Heart left ventricle (tissue), 16 donors: ENCODE measurements at places on chromosomes 12 and 14.

- H3K4me3 ChIP-seq, result no peak overlapping the region
- H3K36me3 ChIP-seq, result no peaks in the 10 kb centered on the region
- H3K27ac ChIP-seq, result no peak overlapping the region
- no peaks in the 10 kb centered on the region for H3K4me1 ChIP-seq
Measured at GRCh38 chr14:94398182-94398479, 9.7 kb upstream of the SERPINA1 start.

DNA sequence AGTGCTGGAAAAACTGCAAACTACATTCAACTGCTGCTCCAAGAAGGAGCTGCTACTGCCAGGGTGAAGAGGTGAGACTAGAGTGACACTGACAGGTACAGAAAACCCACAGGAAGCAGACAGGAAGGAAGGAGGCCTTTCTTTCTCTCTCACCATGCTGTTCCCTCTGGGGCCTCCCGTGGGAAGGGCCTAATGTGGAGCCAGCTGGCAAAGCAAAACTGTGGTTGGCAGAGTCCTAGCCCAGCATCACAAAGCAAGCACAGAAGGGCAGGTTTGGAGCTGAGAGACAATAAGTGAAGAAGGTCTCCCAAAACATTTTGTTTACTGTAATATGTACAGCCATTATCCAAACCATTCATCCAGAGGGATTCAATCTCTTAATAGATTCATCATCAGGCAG lies 122.5 kb upstream of the MAX start:
- H3K36me3 ChIP-seq, result no peaks in the 10 kb centered on the region
- H3K27me3 ChIP-seq, result no peaks in the 10 kb centered on the region
- H3K4me1 ChIP-seq, result peaks cover 5% of the 10 kb centered on the region
- H3K4me3 ChIP-seq, result no peak overlapping the region

GRCh38 chr12:92603741-92604432 lies 98.9 kb upstream of the PLEKHG7 start:
- no peaks in the 10 kb centered on the region for H3K36me3 ChIP-seq
- H3K4me1 ChIP-seq, result no peaks in the 10 kb centered on the region
- H3K4me3 ChIP-seq, result no peak overlapping the region
- no peak overlapping the region for H3K27ac ChIP-seq
- H3K27me3 ChIP-seq, result no peaks in the 10 kb centered on the region

DNA sequence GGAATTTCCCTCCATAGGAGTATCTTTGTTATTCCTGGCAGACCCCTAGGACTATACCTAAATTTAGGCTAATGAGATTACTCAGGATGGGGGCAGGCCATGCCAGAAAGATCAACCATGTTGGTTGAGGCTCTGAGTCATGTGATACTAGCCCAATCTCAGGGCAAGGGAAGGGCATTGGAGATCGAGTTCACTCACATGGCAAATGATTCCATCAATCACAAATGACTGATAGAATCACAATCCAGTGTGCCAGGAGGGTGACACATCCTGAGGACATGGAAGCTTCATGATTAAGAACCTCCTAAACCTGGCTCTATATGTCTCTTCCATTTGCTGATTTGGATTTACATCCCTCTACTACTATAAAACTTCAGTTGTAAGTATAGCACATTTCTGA lies 182.3 kb downstream of the NTF3 start:
- H3K4me1 ChIP-seq, result no peaks in the 10 kb centered on the region
- no peak overlapping the region for H3K4me3 ChIP-seq
- no peak for DNase-seq

DNA sequence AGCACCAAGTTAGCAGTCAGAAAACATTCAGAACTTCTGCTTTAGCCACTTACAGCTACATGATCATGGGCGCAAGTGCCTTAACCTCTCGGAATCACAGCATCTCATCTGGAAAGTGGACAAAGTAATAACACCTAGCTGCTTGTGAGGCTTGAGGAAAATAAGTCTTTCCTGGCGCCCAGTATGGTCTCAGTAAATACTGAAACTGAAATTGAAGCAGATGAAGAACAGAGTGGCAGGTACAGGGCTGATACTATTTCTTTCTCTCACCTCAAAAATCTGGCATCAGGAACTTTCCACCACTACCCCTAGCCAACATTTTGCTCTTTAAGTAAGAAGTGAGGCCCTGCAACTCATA lies 129.7 kb upstream of the FUT8 start:
- H3K4me1 ChIP-seq, result peaks cover 14% of the 10 kb centered on the region
- no peak for DNase-seq
- no peaks in the 10 kb centered on the region for H3K36me3 ChIP-seq
- H3K27me3 ChIP-seq, result no peaks in the 10 kb centered on the region
- no peak overlapping the region for H3K4me3 ChIP-seq
- peak overlapping the region; percentile 3 for H3K27ac ChIP-seq

GRCh38 chr14:101152855-101153254 lies 249.3 kb upstream of the RTL1 start:
- no peaks in the 10 kb centered on the region for H3K36me3 ChIP-seq
- H3K4me3 ChIP-seq, result no peak overlapping the region
- DNase-seq, result no peak
- H3K4me1 ChIP-seq, result no peaks in the 10 kb centered on the region
- H3K27ac ChIP-seq, result no peak overlapping the region
- H3K27me3 ChIP-seq, result no peaks in the 10 kb centered on the region

DNA sequence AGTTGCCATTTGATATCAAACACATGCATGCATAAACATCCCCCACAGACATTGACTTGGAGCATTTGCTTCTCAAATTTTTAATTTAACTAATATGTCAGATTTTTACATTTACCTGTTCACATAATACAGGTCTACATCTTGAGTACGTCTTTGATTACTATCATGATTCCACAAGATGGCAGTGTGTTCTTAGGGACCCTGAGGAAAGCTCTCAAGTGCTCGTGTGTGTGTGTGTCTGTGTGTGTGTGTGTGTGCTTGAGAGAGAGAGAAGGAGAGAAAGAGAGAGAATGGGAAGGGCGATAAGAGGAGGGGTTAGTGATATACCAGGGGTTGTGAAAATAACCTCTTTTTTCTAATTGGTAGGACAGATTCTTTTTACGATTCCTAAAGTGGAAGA lies 167.1 kb upstream of the OR4E1 start:
- H3K4me3 ChIP-seq, result no peak overlapping the region
- no peaks in the 10 kb centered on the region for H3K36me3 ChIP-seq
- no peak for DNase-seq
- no peak overlapping the region for H3K27ac ChIP-seq

DNA sequence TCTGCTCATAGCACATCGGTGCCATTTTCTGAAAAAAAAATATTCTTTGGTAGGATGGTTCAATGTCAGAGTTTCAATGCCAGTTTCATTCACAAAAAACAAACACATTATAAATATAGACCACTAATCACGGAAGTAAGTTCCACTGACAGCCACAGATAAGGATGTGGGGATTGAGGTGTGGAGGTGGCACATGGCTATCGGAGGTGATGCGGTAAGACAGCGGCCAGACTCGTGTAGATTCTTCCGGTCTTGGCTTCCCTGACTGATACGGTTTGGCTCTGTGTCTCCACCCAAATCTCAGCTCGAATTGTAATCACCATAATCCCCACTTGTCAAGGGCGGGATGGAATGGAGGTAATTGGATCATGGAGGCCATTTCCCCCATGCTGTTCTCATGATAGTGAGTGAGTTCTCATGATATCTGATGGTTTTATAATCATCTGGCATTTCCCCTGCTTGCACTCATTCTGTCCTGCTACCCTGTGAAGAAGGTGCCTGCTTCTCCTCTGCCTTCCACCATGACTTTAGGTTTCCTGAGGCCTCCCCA lies 693.4 kb downstream of the VRK1 start:
- no peak for DNase-seq
- H3K27ac ChIP-seq, result no peak overlapping the region
- no peak overlapping the region for H3K4me3 ChIP-seq
- no peaks in the 10 kb centered on the region for H3K36me3 ChIP-seq
- no peaks in the 10 kb centered on the region for H3K4me1 ChIP-seq

GRCh38 chr12:109773384-109774011 lies 59.7 kb downstream of the TRPV4 start:
- no peak overlapping the region for H3K4me3 ChIP-seq
- H3K36me3 ChIP-seq, result no peaks in the 10 kb centered on the region
- no peak for DNase-seq

- H3K27ac ChIP-seq, result no peak within 1 kb of the TSS
- peaks cover 8% of the 10 kb centered on the region for H3K27me3 ChIP-seq
- no peaks in the 10 kb centered on the region for H3K36me3 ChIP-seq
- DNase-seq, result no peak
- no peak within 1 kb of the TSS for H3K4me3 ChIP-seq
Measured at GRCh38 chr14:100903672-100904185, at the start of gene RTL1. Gene RTL1 (minus strand): TSS chr14:100903722. CDS start chr14:100884788, 18,934 bp downstream.

DNA sequence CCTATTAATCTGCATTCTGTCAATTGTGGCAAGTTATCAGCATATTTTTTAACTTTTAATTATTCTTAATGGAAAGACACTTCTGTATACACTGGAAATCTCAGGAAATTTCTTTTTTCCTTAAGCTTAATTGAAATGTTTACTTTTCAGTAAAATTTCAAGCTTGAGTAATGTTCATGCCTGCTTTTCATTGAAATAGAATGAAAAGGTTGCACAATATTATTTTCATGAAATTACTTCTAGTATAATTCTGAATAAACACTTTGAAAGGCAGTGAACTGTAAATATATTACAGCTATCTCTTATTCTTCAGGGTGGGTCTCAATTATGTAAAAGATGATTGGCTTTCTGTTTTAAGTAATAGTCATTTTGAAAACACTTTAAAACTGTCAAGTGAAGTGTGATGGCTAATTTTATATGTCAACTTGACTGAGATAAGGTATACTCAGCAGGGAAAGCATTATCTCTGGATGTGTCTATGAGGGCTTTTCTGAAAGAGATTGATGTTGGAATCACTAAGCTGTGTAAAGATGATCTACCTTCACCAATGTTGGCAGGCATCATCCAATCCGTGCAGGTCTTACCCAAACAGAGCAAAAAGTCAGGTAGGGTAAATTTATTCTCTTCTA lies 29.9 kb downstream of the CLEC2D start:
- peaks cover 12% of the 10 kb centered on the region for H3K36me3 ChIP-seq
- DNase-seq, result no peak
- H3K4me3 ChIP-seq, result no peak overlapping the region
- H3K27ac ChIP-seq, result peak overlapping the region; percentile 49

DNA sequence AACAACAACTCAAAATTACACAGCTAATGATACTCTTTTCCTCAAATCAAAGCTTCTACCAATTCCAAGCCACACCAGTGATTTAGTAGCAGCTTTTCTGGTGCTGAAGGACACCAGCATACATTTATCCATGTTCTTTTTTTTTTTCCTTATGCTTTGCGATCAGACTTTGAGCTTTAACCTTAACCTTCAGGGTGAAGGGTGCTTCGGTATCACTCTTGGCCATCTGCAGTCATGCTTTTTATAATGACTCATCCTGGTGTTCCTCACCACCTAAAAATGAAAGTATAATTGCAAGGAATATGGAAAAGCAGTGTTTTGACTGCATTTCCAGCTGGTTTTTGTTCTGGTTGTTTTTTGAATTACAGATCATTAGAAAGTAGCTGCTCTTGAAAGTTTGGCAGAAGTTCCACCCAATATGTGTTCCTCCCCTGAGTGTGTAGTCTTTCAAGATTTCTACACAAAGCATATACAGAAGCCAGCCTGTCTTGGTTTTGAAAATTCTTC lies 1.3 kb upstream of the SLC41A2 start:
- H3K36me3 ChIP-seq, result no peaks in the 10 kb centered on the region
- H3K27ac ChIP-seq, result peak overlapping the region; percentile 81
- peak overlapping the region; percentile 79 for H3K4me3 ChIP-seq
- no peaks in the 10 kb centered on the region for H3K27me3 ChIP-seq
- no peak for DNase-seq

GRCh38 chr14:75757644-75758402 lies 96.8 kb downstream of the TTLL5 start:
- H3K36me3 ChIP-seq, result no peaks in the 10 kb centered on the region
- no peaks in the 10 kb centered on the region for H3K27me3 ChIP-seq
- peaks cover 4% of the 10 kb centered on the region for H3K4me1 ChIP-seq
- no peak overlapping the region for H3K4me3 ChIP-seq
- DNase-seq, result no peak
- no peak overlapping the region for H3K27ac ChIP-seq

DNA sequence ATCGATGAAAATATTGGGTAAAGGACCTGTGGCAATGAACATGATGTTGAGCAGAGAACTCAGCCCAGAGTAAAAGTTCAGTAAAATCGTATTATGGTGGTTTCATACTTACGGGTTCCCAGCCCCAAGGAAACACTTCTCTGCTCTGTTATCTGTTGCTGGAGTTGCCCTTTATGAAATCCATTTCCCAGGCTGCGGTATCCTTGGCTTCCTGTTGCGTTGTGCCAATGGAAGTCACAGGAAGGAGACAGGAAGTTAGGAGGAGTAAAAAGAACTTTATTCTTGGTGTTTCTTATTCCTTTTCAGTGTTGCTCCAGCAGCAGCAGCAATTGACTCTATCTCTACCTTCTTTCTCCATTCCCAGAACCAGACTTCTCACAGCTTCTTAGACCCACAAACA lies 965.2 kb downstream of the VRK1 start:
- H3K4me1 ChIP-seq, result no peaks in the 10 kb centered on the region
- H3K36me3 ChIP-seq, result no peaks in the 10 kb centered on the region
- no peaks in the 10 kb centered on the region for H3K27me3 ChIP-seq
- no peak overlapping the region for H3K27ac ChIP-seq
